Esophagus mucosa (tissue), 1 donor: ENCODE measurements at places on chromosomes 7 and 10.

GRCh38 chr10:86849181-86849894, 92.9 kb downstream of the BMPR1A start:
- no peak for ATAC-seq

DNA sequence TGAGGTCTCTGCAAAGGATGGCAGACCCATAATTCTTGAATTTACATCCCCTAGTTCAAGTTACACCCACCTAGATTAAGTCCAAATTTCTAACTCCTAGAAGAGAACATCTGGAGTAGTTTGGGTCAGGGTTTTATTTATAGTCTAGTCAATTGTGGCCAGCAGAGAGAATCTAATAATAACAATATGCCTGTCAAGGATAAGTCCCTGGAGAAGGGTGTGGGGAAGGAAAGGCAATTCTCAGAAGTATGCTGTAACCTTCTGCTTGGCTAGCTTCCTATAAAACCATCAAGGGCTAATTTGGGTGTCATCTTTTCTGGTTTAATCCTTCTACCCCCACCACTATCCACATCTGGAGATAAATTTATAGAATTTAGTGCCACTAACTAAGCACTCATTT, 52.8 kb upstream of the SEMA3E start:
- no peak for ATAC-seq

DNA sequence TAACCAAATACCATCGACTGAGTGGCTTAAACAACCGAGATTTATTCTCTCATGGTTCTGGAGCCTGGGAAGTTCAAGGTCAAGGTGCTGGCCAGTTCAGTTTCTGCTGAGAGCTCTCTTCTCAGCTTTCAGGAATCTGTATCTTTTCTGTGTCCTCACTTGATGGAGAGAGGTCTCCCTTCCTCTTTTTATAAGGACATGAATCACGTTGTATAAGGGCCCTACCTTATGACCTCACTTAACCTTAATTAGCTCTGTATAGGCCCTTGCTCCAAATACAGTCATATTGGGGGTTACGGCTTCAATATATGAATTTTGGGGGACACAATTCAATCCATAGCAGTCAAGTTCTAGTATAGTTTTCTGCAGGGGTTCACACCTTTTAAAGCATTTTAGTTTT, 135.2 kb upstream of the ADO start:
- ATAC-seq = no peak

DNA sequence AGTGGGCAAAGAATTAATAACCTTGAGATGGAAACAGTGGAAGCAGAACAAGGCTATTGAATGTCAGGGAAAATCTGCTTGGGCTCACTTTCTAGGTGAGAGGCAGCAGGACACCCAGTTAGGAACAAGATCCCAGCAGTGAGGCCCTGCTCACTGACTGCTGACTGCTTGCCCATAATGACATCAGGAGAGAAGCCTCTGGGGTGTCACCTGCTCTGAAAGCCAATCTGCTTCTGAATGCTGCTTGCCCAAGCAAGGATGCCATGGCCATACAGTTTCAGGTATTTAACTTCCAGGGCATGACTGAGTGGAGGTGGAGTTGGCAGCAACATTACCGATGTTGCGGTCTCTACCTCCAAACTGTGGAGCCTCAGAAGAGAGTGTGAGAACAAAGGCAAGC, 11.7 kb upstream of the WAPL start:
- ATAC-seq = no peak

DNA sequence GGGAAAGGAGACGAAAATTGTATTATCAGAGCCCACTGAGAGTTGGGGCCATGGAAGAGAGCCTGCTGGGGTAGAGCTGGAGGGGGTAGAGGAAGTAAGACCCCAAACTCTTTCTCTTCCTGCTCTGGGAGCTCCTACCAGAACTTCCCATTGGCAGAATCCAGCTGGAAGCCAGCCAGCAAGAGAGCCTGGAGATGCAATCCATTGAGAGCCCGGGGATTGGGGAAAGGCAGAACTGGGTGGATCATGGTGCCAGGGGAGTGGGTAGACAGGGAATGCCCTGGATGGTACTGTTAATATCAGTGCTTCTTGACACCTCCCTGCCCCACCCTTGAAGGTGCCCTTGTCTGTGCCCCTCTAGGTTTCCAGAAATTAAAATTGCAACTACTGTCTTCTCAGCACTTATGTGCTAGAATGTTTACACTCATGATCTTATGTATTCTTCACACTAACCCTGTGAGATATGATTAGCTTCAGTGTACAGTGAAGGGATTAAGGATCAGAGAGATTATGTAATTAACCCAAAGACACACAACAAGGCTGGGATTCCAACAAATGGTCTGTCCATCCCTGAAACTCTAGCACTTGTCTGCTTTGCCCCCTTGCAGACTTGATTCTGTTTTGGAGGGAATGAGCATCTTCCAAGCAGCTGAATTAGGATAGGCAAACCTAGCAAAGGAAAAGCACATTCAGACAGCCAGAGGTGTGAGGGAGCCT, 154.1 kb downstream of the C10orf105 start:
- ATAC-seq = no peak

DNA sequence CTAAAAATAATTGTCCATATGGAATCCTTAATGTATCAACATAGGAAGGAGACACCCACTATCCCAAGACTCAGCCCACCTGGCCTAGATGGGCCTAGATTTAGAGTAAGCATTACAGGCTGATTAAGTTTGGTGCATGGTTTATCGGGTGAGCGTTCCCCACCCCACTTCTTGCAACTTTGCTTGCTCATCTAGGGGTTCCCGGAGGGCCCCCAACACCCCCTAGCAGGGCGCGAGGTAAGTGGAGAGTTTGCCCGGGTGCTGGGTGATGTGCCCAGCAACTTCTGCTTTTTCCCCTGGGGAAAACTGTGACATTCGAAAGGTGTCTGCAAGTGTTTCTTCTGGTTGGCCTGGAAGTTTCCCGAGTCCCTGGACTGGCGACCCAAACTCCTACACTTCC, 31.7 kb downstream of the SKIDA1 start:
- no peak for ATAC-seq

GRCh38 chr7:101947899-101948298, 130.5 kb downstream of the CUX1 start:
- no peak for ATAC-seq

DNA sequence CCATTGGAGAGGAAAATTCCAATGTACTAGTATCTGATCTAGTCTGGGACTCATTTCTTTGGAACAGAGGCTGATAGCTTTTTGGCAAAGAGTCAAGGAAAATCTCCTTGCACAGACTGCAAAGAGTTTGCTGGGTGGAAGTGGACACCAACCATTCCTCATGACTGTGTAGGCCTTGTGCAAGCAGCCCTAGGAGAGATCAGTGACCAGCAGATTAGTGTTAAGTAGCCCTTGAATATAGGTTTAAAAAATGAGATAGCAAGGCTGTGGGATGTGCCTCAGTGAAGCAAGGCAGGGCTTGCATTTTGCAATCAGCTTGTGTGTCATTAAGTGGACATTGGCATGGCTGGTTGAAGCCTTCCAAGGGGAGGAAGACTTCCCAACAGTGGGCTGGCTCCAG, 341.6 kb downstream of the PLXNA4 start:
- ATAC-seq = no peak

DNA sequence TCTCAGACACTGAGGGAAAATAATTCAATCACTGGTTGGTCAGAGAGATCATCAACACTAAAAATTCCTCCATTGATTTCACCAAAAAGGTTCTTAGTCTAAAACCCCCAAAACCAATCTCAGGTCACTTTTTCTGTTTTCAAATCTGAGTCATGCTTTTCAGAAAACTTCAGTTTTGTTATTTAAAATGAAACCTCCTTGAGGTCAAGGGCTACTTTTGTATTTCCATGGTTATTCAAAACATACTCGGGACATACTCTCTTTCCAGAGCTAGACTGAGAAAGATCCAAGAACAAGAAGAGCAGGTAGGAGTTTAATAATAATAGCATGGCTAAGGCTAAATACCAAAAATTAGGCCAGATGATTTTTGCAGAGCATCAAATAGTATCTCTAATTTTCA, 152.8 kb downstream of the SDHAF3 start:
- no peak for ATAC-seq

GRCh38 chr10:52526251-52526823, 212.3 kb downstream of the DKK1 start:
- no peak for ATAC-seq
